ENCODE measurements at places on chromosomes 1 and 21.
A peak's percentile ranks its signal among the peaks of the same experiment; 100 is the strongest.

GRCh38 chr1:196902344-196902743 lies 14.5 kb downstream of the CFHR4 start:
- no peak for DNase-seq

DNA sequence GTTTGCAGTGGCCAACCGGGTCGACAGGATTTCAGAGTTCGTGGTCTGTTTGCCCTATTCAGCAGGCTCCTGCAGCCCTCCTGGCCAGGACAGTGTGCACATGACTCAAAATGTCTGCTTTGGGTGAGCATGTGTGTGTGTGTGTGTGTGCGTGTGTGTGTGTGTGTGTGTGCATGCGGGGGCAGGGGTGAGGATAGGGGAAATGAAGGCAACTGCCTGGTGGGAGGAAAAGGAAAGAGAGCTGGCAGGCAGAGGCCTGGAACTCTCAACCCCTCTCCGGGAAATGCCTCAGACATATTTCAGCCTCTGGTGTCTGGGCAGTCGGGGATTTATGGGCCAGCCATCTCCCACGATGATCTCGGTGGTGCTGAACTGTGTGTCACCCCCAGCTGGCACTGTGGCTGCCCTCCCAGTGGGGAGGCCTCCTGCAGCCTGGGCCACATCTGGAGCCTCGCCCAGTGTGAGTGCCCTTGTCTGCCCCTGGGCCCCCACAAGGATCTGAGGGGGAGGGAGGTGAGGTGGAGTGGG lies 15.2 kb downstream of the CDCP2 start:
- DNase-seq: peak; percentile 36

GRCh38 chr1:156128654-156129597 lies 14.4 kb downstream of the LMNA start:
- DNase-seq: peak; percentile 80

DNA sequence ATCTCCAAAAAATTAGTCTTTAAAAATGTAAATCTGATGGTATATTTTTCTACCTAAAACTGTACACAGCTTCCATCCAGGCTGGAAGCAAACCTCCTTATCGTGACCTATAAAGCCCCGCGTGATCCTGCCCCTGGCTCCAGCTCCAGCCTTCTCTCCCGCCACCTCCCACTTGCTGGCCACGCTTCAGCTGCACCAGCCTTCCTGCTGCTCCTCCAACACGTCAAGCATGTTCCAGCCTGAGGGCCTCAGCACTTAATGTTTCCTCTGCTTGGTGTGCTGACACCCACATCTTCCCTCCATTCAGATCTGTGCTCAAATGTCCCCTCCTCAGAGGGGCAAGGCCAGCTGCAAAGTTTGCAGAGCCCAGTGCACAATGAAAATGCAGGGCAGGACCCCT lies 123.5 kb upstream of the MAGI3 start:
- no peak for DNase-seq

DNA sequence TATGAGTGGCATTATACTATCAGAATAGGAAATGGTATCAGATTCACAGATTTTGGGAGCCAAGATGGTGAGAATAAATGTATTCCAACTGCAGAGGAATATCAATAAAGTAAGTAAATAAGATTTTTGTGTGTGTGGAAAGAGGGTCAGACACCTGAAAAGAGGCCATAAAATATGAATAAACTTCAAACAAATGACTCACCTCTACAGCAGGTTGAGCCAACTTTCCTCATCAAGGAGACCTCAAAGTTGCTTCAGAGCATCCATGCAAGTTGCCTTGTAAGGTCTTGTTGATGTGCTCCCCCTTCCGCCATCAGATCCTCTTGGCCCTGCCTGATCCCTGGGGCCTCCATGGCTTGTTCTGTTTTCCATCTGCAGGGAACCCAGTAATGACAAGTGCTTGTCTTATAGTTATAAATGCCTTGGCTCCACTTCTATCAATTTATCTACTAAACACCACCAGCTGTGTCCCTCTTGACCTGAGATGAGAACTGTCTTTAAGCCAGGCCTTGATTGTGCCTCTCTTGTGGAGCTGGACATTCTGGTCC lies 775.6 kb downstream of the LTN1 start:
- DNase-seq: no peak

GRCh38 chr1:240691909-240692705 lies 80.2 kb upstream of the GREM2 start:
- DNase-seq: peak; percentile 78

DNA sequence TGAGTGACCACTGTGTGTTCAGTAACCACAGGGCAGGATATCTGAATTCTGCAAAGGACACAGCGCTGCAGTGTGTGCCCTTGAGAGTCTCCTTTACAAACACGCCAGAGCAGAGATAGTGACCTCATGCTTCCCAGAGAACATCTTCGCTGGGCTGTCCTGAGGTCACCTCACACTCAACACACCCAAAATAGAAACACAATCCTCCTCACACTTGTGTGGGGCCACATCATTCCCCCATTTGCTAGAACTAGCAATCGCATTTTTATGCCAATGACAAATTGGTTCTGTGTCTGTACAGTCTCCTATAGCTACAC lies 140.1 kb upstream of the NRIP1 start:
- DNase-seq: no peak

DNA sequence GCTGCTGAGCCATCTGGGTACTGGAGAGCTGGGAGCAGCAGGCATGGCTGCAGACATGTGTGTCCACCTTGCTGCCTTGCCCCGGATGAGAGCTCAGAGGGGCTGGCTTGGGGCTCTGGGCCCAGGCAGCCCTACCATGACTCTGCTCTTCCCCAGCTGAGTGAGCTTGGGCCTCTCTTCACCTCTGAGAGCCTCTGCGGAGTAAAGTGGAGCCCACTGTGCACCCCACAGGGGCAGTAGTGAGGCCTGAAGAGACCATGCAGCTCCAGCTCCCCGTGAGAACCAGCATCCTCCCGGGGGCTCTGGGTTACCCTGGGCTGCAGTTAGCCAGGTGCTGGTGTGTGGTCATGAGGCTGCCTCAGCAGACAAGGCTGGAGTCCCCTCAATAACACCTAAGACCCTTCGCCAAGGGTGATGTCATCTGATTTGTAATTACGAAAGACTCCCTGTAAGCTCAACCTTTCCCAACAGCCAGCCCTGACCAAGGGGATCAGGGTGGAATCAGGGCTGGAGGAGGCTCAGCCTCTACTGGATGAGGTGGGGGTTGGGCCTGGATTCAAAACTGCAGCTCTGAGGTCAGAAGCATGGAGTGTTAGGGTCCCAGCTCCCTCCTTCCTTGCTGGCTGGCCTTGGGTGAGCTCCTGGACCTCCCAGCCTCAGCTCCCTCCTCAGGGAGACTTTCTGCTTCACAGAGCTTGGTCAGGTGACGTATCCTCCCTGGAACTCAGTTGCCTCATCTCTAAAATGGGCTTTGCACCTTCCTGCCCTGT lies 308.0 kb downstream of the MATN1 start:
- no peak for DNase-seq

GRCh38 chr1:203325026-203325417 lies 19.7 kb downstream of the BTG2 start:
- DNase-seq: peak; percentile 90

DNA sequence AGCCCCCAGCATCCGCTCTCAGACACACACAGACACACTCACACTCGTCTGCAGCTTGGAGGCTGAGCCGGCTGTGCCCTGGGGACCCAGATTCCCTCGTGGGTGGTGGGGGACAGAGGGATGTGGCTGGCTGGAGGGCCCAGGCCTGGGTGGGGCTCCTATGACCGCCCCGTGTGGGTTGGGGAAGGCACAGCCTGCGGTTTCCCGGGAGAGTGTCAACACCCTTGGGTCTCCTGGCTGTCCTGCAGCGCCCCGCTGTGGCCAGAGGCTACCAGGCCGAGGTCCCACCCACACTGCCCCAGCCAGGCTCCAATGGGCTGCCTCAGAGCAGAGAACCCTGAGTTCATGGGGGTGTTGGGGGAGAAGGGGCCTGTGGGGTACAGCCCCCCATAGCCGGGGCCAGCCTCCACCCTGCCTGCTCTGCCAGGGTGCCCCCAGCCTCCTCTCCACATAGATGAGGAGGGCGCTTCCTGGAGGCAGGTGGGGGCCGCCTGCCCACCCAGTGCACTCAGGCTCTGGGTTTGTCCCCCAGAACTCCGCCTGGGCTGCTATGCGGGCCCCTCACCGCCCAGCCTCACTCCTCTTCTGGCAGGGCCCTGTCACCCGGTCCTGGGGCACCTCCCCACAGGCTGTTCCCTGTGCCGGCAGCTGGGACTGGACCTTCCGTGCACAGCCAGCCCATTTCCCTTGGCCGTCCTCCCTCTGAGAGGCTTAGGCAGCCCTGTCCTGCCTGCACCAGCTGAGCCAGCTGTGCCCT lies at the start of gene TTC34:
TTC34 (minus strand) TSS at position 159 of the 757 bp plus-strand sequence. CDS start 866 bp downstream, outside the sequence.
- DNase-seq: peak; percentile 65

DNA sequence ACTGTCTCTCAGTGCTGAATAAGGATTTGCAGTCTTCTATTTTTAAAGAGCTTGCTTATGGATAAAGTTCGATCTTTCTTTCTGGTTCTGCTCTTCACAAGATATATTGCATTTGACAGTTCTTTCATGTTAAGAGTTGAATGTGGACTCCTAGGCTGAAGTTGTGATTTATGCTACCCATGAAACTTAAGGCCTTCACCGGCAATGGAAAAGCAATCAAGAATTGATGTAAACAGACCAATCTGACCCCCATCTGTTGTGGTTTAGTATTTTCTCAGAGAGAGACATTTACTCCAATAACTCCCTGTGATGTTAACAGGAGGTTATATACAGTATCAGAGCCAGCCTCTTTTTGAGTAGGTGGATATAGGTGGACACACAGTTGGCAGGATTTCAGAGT lies 165.8 kb downstream of the PAPPA2 start:
- DNase-seq: no peak

- DNase-seq: no peak
Measured at GRCh38 chr1:209708297-209708696, 3.7 kb downstream of the HSD11B1 start.

DNA sequence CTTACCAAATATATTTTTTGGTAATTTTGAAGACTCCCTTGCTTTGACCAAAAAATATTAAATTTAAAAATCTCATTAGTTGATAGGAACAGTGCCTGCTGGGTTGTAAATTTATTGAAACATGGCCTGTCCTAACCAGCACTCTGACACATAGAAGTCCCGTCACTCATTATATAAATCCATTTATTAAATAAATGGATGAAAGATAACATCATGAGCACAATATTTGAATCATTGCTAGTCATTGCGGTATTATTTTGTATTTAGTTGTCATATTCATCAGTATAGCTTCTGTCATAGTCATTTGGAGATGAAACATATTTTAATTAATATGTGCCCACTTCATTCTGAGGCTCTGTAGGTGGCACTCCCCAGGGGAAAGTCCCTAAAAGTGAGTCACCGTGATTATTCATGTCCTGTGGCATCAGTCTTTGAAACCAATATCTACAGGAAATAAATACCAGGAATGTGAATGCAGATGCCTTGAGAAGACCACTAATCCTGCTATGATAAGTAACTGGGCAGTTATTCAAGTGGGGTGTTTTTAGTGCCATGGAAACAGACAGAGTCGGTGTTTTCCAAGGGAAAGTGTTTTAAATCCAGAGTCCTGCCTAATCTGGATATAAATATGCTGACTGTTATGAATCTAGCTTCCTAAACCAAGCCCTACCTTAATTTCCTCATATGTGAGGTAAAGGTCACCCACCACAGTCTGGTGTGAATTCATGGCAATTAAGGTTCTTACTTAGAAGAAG lies 302.0 kb downstream of the DUSP10 start:
- peak; percentile 58 for DNase-seq
